ENCODE measurements at places on chromosomes 5 and 9.

GRCh38 chr5:89338935-89339334 lies 456.0 kb upstream of the MEF2C start:
- no peak for DNase-seq

DNA sequence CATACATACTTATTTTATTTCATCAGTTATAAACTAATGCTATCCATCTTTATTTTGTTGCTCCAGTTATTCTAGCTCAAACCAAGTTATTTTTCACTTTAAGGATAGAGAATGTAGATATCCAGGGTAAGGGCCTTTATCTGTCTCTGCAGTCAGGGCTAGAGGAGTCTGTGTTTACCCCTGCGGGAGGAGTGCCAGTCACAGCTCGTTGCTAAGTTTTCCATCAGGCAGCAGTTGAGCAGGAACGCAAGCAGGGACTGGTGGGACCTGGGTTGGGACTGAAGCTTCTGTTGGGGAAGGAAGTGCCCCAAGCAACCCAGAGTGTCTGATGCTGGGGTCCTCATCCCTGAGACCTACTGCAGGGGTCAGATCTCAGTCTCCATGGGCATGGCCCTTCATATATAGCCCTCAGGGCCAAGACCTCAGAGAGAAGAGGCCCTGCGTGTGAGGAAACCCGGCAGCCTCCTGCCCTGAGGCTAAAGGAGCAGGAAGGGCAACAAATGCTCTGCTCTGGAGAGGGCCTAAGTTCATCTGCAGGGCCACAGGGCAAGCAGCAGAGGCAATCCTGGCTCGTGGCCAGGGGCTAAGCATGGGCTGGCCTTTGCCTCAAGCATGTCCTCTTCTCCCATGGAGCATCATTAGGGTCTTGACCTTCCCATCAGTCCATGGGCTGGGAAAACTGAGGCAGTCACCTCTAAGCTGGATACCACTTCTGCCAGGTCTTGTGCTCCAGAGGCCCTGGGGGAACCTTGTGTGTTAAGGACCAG lies 6.6 kb downstream of the SLC22A4 start:
- DNase-seq, result no peak

DNA sequence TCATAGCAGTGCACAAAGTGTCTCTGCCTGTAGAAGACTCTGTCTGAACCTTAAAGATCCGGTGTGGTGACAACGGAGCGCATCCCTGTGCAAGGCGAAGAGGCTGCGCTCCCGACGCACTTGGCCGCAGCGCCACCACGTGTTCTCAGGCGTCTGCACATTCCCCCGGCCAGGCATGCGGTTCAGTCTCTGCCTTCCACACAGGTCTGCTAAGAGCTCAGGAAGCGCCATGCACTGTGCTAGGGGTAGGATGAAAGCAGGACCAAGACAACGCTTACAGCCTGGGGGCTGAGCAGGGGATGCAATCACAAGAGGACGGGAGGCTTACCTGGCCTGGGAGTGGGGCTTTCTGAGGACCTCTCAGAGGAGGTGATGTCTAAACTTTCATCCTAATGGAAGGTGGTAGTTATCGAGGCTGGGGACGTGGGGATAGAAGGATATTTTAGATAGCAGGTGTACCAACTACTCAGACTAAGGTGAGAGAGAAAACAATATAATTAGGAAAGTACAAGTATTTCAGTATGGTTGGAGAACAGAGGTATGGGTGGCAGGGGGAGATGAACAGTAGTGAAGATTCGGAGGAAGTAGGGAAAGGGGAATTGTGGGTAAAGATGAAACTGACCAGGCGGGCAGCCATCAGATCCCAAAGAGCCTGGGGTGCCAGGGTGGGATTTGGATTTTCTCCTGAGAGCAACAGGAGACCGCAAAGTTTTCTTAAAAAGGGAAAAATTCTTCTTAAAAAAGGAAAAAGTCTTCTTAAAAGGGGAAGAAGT lies 13.3 kb downstream of the CAPSL start:
- DNase-seq, result peak; percentile 71

DNA sequence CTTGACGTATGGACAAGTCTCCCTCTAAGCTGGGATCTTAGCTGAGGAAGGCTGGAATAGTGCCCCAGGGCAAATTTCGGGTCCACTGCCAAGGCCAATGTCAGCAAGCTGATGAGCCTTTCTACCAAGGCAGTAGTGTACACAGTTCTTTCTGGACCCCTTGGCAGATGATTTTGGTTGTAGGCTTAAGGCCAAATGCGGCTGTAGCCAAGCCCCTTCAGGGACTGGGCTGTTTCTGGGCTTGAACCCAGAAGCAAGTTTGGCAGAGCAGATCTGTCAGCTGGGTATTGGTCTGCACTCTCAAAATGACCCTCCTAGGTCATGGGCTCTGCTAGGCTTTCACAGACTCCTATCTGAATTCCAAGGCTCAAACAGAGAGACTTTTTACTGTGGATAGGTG lies 121.6 kb downstream of the ADAMTSL1 start:
- DNase-seq, result no peak

GRCh38 chr9:113602126-113603047 lies 138.9 kb downstream of the RGS3 start:
- DNase-seq, result peak; percentile 41

- DNase-seq, result no peak
These were observed 68.3 kb downstream of the ADAMTS2 start for GRCh38 chr5:179276838-179277395.

GRCh38 chr5:32044434-32044833 lies 129.7 kb downstream of the GOLPH3 start:
- DNase-seq, result no peak

- DNase-seq, result no peak
These were observed 23.8 kb downstream of the C5 start for GRCh38 chr9:121026260-121026691.

DNA sequence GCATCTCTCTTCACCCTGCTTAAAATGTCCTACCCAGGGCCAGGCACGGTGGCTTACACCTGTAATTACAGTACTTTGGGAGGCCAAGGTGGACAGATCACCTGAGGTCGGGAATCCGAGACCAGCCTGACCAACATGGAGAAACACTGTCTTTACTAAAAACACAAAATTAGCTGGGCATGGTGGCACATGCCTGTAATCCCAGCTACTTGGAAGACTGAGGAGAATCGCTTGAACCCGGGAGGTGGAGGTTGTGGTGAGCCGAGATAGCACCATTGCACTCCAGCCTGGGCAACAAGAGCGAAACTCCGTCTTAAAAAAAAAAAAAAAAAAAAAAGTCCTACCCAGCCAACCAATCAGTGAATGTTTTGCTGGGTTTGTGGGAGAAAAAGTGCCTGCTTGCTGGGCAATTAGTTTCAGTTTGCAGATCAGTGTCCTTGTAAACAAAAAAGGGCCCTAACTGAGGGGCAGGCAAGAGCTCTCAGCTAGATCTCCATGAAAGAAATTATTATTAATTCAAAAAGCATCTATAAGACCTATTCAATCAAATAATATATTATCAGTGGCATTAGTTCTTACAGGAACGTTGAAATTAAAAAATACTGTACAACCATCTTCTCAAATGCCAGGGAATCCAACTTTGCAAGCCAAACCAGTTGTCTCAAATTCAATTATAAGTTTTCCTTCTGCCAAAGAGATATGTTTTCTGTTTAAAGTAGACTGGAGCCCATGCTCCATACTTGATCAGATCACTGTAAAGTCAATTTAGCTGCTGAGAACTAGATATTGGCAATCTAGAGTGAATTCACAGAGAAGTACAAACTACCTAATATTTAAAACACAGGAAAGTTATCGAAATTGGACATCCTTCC lies 3.9 kb downstream of the MEGF9 start:
- DNase-seq, result no peak

DNA sequence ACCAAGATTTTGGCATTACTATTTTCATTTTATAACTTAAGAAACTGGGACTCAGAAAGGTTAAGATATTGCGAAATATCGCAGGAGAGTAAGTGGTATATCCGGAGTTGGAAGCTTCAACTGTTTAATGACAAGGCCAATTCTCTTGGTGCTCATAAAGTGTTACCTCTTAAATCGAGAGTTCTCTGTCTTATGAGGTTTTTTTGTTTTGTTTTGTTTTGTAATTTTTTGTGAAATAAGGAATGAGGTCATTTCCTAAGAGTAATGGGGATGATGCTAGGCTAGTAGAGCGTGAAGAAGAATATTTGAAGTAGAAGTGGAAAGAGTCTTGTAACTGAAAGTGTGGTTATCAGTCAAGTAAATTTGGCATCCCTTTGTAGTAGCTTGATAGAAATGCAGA lies 183.2 kb upstream of the DAB2 start:
- DNase-seq, result no peak

GRCh38 chr5:40240111-40240510 lies 439.6 kb upstream of the PTGER4 start:
- DNase-seq, result no peak

- no peak for DNase-seq
These were observed 734 bp downstream of the SKP1 start for GRCh38 chr5:134175921-134176510.

DNA sequence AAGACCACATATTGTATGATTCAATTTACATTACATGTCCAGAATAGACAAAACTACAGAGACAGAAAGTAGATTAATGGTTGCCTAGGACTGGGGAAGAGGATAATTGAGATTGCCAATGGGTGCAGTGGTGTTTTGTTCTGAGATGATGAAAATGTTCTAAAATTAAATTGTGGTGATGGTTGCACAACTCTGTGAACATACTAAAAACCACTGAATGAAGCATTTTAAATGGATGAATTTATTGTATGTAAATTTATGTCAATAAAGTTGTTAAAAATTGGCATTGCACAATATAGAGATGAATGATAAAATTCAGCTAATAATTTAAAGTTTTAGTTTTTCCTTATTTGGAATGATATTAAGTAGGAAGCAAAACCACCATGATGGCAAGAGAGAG lies 109.5 kb upstream of the NR4A3 start:
- DNase-seq, result no peak

DNA sequence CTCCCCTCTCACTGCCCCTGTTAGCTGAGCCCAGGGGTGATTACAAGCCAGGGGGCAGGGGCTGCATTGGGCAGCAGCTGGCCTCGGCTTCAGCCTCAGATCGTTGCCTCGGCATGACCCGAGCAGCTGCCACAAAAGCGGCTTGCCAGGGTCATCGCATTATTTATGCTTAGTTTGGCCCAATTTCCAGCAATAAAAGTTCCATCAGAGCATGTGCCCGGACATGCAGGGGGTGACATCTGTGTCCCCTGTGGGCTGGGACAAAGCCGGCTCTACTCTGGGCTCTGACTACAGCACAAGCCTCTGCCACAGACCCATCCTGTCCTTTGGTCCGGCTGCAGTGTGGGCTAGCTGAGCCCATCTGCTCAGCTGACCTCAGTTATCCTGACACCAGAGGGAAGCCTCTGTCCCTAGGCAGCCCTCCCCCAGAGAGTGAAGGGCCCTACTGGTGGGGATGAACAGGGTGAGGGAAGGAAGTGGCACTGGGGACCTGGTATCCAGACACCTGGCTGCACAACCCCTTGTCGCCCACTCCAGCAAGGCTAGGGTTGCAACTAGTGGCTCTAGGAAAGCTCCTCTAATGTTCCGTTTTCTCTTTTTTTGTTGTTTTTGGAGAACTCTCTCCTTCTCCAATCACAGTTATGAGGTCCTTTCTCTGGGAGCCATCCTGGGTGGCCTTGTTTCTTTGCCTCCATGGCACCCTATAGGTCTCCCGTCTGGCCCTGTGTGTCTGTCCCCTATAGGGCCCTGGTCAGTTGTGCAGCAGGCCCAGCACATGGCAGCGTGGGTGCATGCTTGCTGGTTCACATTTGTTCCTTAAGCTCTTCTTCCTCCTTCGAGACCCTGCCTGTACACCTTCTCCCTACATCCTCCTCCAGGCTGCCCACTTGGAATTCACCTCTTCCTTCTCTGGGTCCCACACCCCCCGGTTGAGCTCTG lies 13.3 kb upstream of the GADD45G start:
- no peak for DNase-seq

GRCh38 chr9:131704988-131705387 lies 34.9 kb downstream of the RAPGEF1 start:
- no peak for DNase-seq

- no peak for DNase-seq
These were observed 89.4 kb downstream of the ANGPTL2 start for GRCh38 chr9:127033061-127033460.

- DNase-seq, result no peak
These were observed 14.3 kb downstream of the CDC14B start for GRCh38 chr9:96605328-96605727.

DNA sequence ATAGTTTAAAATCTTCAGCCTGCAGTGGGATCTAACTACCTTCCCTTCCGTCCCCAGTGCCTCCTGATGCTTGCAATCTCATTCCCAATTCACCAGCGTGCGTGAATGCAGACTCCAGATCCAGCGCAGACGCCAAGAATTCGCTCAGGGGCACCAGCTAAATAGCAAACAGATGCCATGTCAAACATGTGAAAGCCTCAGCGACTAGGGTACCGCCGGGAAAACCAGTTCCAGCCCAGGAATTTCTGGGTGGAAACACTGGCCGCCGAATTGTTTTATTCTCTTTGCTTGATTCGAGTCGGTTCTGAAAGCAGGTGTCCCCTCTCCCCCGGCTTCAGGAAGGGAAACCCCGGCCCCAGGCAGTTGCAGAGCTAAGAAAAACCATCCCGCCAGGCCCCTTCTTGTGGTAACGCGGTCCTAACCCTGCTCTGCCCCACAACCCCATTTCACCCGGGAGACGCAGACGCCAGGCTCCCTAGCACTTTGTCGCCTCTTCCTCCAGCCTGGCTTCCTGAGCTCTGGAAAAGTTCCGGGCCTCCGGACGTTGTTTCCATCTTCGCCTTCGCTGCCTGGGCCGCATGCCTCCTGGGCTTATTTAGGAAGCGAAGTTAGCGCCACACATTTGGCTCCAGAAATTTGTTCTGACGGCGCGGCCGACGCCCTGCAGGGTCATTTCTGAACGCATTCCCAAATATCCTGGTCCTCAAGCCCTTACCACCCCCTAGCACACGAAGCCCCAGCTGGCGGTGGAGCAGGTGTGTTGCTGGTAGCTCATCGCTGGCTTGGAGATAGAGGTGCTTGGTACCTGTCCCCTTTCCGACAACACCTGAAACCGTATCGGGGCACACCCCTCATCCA lies 665 bp upstream of the LVRN start:
- DNase-seq, result no peak

GRCh38 chr5:167839065-167839464 lies 452.4 kb upstream of the WWC1 start:
- DNase-seq, result no peak

GRCh38 chr5:100299261-100299660 lies 235.9 kb upstream of the FAM174A start:
- no peak for DNase-seq

DNA sequence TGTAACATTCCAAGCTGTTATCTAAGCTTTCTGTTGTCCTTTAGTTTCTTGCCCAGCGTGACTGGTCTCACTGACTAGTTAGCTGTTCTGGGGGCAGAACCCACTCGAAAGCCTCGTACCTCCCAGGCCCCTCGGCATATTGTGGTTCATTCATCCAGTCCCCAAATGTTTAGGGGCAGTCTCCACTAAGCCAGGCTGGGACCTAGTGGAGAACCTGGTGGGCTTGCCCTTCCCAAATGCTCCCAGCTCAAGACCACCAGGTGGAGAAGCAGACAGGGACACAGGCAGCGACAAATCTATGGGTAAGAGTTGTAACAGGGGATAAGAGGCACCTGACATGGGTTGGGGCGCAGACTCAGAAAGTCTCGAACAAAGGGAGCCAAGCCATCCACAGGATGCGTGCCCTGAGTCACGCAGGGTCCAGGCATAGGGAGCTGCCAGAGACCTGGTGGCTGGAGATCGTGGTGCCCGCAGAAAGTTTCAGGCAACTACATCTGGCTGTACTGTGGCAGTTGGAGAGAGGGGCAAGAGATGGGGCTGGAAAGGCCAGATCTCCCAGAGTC lies 851 bp upstream of the EEIG1 start:
- no peak for DNase-seq

- no peak for DNase-seq
These were observed 21.6 kb downstream of the OSMR start for GRCh38 chr5:38867416-38867815.

Data from activated CD4-positive, alpha-beta T cell treated with anti-CD3 and anti-CD28 coated beads, Interleukin-2, amount 50 U/mL, for 24 hours (primary cell).